ENCODE measurements at places on chromosomes 12 and 14. TPM values are rescaled to one million over a fixed set of nuclear protein-coding genes. Genes with fewer than 3 reads are reported as not detected.

Gene MSI1
- 1.3 TPM for total RNA-seq

Gene SOAT2
- 0.26 TPM for total RNA-seq

Gene GLT1D1
- not detected for total RNA-seq

Gene HECTD4
- total RNA-seq: 15.2 TPM

Gene GRIP1
- total RNA-seq: 3.3 TPM

Gene CLEC7A
- not detected for total RNA-seq

Gene ADCY4
- not detected for total RNA-seq

Gene INF2
- 135 TPM for total RNA-seq

Gene KCNK13
- total RNA-seq: not detected

Gene PLA2G1B
- total RNA-seq: not detected

Gene RASSF9
- total RNA-seq: 0.46 TPM

Gene SLC5A8
- not detected for total RNA-seq

Gene GYS2
- total RNA-seq: not detected

Gene TSHR
- not detected for total RNA-seq

Gene POTEM
- total RNA-seq: not detected

Gene OTX2
- not detected for total RNA-seq

Gene SYNE3
- 0.21 TPM for total RNA-seq

Gene KLHL33
- not detected for total RNA-seq
